Left ventricle myocardium superior (tissue), 1 donor: ENCODE measurements at places on chromosomes 1 and 21. TPM values are rescaled to one million over a fixed set of nuclear protein-coding genes. Genes with fewer than 3 reads are reported as not detected.

Gene AMY2A
- not detected for total RNA-seq

Gene CYP4Z1
- 0.30 TPM for total RNA-seq

Gene LCE1E
- not detected for total RNA-seq

Gene ETV3L
- not detected for total RNA-seq

Gene CD84
- total RNA-seq, result 2.8 TPM

Gene AIRE
- not detected for total RNA-seq

Gene PADI2
- total RNA-seq, result 1.1 TPM

Gene ORC1
- total RNA-seq, result 0.32 TPM

Gene FRRS1
- total RNA-seq, result 3.3 TPM

Gene PLA2G5
- 47.1 TPM for total RNA-seq

Gene COA6
- total RNA-seq, result 38.2 TPM

Gene TTC39A
- 18.0 TPM for total RNA-seq

Gene LRRC8C
- total RNA-seq, result 6.8 TPM

Gene GSTM5
- 2.6 TPM for total RNA-seq

Gene UTS2
- not detected for total RNA-seq

Gene GBP5
- total RNA-seq, result 0.99 TPM

Gene FHAD1
- total RNA-seq, result not detected

Gene TMEM51
- total RNA-seq, result 4.9 TPM

Gene LGR6
- total RNA-seq, result 2.9 TPM

Gene SMIM1
- 15.3 TPM for total RNA-seq

Gene MATN1
- not detected for total RNA-seq

Gene CLIC6
- 11.2 TPM for total RNA-seq

Gene CITED4
- 45.4 TPM for total RNA-seq

Gene KRTAP13-1
- total RNA-seq, result not detected

Gene PNRC2
- 81.9 TPM for total RNA-seq

Gene CD1B
- not detected for total RNA-seq

Gene PDE4B
- 19.4 TPM for total RNA-seq

Gene LAX1
- 0.37 TPM for total RNA-seq

Gene LCE2B
- total RNA-seq, result not detected

Gene ICOSLG
- total RNA-seq, result 4.4 TPM

Gene CYP2J2
- total RNA-seq, result 69.2 TPM

Gene CNTN2
- total RNA-seq, result 0.64 TPM

Gene SSX2IP
- total RNA-seq, result 16.5 TPM
